ENCODE measurements at places on chromosomes 11 and 22. TPM values are rescaled to one million over a fixed set of nuclear protein-coding genes. Genes with fewer than 3 reads are reported as not detected.

GRCh38 chr11:63766531-63767235 is 1.9 kb downstream of the ZFTA start:
- no peak for DNase-seq

The KCNK4 gene
- polyA plus RNA-seq, result 0.09 TPM

DNA sequence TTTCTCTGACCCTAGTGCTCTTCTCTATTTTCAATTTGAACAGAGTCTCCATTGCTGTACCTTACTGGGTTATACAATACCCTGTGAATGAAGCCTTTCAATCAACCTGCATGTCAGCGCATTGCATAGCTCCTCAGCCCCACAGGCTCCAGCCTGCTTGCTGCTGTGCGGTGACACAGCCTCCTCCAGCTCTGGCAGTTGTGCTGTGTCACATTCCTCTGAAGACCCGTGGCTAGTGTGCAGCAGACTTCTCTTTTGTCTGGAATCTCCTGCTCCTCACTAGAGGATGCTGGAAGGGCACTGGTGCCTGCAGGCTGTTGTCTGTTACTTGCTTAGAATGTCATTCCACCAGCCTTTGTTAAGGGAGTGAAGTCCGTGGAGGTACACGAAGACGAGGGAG is 390.1 kb upstream of the B3GAT1 start:
- no peak for DNase-seq

The SF1 gene
- 454 TPM for polyA plus RNA-seq

The CHEK1 gene
- polyA plus RNA-seq, result 27.0 TPM

- DNase-seq, result no peak
Observed at GRCh38 chr22:45546333-45547015, 43.8 kb downstream of the FBLN1 start.

The OR8G1 gene
- polyA plus RNA-seq, result 0.02 TPM

DNA sequence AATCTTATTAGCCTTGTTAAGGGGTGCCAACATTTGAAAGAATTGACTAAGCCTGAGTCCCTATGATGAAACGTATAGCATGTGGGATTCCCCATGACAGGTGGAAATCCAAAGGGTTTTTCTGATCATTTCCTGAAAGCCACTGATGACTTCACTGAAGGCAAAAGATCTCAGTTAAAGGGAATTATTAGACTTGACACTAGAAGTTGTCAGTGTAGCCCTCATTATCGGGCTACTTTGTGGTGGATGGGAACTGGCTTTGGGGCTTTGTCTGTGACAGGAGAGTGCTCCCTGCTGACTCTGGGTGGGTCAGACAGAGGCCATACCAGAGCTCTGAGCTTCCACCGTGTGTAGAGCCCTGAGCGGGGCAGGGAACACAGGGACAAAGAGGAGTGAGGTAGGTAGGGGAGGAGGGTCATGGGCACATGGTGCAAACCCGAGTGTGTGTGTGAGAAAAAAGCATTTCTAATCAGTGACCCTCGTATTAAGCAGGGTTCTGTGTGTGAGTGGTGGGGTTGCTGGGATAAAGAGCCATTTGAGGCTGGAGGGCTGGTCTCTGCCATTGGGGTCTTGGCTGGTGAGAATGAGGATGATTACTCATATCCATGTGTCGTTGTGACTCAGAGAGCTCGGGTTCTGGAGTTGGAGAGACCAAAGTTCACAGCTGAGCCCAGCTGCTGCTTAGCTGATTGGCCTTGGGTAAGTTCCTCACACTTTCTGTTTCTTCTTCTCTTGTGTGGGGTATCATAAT is 101.1 kb downstream of the GRIK4 start:
- DNase-seq, result no peak

The APOA4 gene
- not detected for polyA plus RNA-seq

GRCh38 chr22:45524157-45524556 is 21.5 kb downstream of the FBLN1 start:
- no peak for DNase-seq

DNA sequence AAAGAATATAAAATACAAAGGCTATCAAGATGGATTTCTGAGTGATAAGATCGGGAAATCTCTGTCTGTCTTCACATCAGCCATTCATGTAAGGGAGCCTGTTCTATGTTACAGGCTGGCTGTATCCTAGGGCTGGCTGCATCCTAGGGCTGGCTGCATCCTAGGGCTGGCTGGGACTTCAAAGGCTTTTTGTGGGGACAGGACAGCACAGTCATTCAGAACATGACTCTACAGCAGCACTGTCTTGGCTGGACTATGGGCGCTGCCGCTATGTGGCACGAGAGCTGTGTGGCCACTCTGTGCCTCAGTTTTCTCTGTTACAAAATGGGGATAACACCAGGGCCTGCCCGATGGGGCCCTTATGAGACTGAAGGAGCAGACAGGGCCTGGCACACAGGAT is 10.2 kb downstream of the ADAMTS8 start:
- no peak for DNase-seq

GRCh38 chr11:104946907-104947306 is 21.5 kb downstream of the CASP4 start:
- DNase-seq, result no peak

- no peak for DNase-seq
Observed at GRCh38 chr11:125489166-125489565, 6.9 kb downstream of the FEZ1 start.

The LAYN gene
- 7.3 TPM for polyA plus RNA-seq

DNA sequence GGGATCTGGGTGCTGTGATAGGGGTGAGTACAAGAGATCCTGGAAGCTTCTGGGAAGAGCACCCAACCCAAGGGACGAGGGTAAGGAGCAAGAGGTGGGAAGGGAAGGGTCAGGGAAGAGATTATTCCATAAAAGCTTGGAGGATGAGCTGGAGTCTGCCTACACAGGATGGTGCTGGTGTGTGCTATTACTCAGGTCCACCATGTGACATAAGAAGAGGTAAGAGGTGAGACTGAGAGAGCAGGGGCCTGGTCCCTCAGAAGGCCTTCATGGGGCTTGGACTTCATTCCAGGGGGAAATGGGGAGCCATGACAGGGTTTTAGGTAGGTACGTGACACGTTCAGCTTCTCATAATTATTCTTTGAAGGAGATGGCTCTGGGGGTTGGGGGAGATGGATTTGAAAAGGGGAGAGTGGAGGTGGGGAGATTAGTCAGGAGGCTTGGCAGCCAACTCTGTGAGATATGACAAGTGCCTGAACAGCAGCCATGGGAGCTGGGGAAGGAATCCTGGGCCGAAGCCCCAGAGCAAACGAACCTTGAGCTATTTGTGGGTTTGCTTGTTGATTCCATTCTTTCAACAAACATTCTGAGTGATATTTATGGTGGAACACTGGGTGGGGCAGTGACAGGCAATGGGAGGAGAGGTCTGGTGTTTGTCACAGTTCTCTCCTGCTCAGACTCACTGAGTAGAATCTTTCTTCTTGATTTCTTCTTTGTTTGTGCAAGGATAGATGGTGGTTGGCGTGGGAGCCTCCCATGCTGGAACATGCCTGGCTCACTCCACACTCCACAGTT is 11.2 kb upstream of the NCAM1 start:
- DNase-seq, result no peak

GRCh38 chr11:46597609-46598219 is 3.9 kb upstream of the AMBRA1 start:
- no peak for DNase-seq

Data from left renal cortex interstitium (tissue), 4 donors.